ENCODE measurements at places on chromosomes 2 and 18.

DNA sequence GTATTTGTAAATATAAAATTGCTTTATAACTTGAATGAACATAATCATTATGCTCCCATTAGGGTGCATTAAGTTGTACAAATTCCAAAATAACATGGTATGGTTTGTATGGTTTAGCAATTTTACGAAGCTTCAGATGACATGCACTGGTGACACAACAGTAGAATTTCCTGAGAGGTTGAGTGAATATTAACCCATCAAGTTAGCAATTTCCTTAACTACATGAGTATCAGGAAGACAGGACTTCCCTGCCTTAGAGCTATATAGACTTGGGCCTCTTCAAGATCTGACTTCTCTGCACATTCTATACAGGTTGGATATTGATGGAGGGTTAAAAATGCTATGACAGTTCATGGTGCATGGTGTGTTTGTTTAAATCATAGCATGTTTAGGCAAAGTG, 60.2 kb downstream of the ZC3H6 start:
- DNase-seq: no peak

DNA sequence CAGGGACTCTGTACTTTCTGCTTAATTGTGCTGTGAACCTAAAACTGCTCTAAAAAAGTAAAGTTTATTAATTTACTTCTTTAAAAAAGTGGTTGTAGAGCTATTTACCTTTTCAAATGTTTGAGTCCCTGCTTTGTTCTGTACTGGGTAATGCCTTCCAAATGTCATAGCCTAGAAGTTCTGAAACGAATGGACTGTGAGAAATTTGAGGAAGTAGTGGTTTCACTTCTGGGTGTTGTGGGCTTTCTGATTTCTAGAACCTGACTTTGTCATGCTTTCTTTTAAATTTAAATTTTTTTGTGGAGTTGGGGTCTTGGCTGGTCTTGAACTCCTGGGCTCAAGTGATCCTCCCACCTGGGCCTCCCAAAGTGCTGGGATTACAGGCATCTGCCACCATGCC, 44.6 kb downstream of the SMAD4 start:
- no peak for DNase-seq

- DNase-seq: no peak
Measured at GRCh38 chr2:1856475-1856874, 112.2 kb upstream of the PXDN start.

GRCh38 chr2:170411660-170412059, 233.7 kb downstream of the MYO3B start:
- DNase-seq: no peak

DNA sequence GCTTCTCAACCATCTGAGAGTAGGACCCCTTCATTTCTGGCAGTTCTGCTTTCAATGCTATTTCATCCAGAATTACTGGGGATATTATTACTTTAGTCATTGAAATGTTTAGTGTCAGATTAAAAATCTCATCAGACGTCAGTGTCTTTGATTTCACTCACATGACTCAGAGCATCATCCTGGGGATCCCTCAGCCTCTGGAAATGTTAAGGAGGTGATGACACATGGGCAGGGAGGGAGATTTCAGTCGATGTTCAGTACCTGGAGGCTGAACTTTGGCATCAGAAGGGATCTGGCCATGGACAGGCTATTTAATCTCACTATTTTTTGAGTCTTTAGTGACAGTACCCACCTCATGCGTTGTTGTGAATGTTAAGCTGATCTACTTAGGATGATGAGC, 39.1 kb downstream of the OSBPL6 start:
- DNase-seq: no peak

GRCh38 chr2:65103013-65103715, 26.7 kb downstream of the RAB1A start:
- peak; percentile 55 for DNase-seq

GRCh38 chr18:10660179-10660884, 134.5 kb downstream of the NAPG start:
- no peak for DNase-seq

DNA sequence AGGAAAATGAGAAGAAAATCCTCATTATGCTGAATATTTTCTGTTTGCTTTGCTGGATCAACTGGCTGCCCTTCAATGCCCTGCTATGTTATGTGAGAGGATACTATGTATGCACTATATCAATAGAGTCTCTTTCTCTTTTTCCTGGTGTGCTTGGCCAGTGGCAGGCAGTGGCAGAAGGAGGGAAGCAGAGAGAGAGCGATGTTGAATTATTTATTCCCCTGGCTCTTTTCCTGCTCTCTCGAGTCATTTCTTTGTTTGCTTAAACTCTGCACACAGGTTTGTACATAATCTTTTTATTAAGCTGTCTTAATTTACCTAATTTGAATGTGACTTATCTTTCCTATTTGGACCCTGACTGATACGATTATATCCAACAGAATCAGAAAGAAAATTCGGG, 1727.3 kb downstream of the SUCLG1 start:
- DNase-seq: no peak

GRCh38 chr2:120617055-120617454, 118.6 kb upstream of the GLI2 start:
- no peak for DNase-seq

- DNase-seq: no peak
Measured at GRCh38 chr2:129766374-129766993, 213.0 kb upstream of the RAB6C start.

GRCh38 chr2:204114295-204115136, 178.0 kb downstream of the ICOS start:
- DNase-seq: peak; percentile 37

DNA sequence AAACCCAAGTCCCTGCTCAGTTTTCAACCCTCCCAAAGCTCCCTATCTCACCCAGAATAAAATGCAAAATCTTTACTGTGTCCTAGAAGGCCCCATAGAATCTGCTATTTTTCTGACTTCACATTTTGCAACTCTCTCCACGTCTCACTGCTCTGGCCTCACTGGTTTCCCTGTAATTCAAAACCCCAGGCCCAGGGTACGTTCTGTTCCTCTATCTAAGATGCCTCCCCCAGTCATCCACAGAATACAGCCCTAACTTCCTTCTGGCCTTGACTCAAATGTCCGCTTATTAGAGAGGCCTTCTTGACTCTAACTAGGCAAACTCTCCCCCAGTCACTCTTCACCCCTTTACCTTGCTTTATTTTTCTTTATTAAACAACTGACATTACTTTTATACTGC, 42.0 kb downstream of the FAM161A start:
- no peak for DNase-seq

GRCh38 chr2:174336501-174337336, 2.0 kb downstream of the SP9 start:
- no peak for DNase-seq

GRCh38 chr2:5978131-5978751, 286.1 kb downstream of the SOX11 start:
- no peak for DNase-seq

- no peak for DNase-seq
Measured at GRCh38 chr2:45282646-45283045, 273.4 kb upstream of the SIX2 start.

GRCh38 chr18:71322201-71322600, 1033.4 kb downstream of the SOCS6 start:
- DNase-seq: no peak

DNA sequence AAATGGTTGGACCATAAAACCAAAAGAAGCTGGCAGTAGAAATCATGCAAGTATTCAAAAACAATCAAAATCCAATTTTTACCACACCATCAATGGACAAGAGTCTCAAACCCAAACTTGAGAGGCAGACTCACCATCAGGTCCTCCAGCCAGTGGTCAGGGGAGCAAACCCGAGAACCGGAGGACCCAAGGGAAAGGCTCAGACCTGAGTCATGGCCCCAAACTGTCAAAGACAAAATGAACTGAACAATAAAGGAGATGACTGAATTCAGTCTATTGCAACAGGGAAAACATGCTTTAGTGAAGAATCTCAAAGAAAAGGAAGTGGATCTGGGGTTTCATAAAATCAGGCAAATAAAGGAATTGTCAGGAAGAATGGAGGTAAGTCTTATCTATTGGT, 150.7 kb upstream of the MGAT5 start:
- DNase-seq: no peak

DNA sequence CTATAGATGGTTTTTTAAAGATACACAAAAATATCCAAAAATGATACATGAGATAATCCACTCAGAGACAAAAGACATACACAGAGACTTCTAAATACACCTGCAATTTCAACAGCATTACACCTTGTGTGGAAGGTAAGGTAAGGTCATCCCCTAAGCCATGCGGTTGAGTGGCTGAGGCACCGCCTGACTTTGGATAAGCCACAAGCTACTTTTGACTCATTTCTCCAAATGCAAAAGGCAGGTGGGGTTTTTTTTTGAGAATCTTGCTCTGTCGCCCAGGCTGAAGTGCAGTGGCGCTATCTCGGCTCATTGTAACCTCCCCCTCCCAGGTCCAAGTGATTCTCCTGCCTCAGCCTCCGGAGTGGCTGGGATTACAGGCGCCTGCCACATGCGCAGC, 13.1 kb downstream of the AP1S3 start:
- no peak for DNase-seq

DNA sequence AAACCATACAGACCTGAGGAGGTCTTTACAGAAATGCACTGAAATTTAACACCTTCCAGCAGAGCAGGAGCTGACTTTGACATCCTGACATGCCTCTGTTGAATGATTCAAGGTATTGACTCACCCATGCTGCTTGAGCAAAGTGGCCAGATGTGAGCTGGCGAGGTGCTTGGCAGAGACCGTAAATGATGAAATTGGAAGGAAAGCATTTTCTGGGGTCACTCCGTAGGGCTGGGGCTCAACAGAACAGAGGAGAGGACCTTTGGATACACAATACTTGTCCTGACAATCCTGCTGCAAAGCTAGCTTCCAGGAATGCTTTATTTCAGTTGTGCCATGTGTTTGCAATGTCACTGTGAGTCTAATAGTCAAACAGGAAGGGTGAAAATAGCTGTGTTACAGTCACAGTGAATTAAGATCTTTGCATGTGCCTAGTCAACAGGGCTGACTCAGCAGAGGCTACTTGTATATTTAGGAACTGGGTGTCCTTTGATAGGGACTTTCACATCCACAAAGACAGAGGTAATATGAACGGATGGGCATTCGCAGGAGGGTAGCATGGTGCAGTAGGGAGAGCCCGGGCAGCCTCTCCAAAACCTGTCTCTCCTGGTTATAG, 31.6 kb upstream of the NCK2 start:
- DNase-seq: no peak

GRCh38 chr2:101047075-101047766, 45.1 kb downstream of the RPL31 start:
- DNase-seq: no peak

DNA sequence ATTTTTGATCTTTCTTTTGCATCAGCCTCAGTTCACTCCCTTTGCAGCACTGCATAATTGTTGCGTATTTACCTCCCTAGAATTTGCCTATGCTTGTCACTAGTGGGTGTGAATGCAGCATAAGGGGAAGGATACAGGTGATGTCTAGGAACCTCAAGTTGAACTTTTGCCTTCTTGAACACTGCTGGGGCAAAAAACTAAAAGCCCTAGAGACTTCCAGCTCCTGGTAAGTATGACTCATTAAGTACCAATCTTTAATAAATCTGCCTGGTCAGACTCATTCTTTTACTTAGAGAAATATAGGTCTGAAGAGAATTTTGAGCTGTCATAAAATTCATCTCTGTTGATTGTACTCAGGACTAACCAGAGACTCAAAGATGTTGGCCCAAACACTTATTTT, 547.3 kb upstream of the FANCL start:
- DNase-seq: no peak

GRCh38 chr2:10614939-10615338, 74.8 kb downstream of the NOL10 start:
- no peak for DNase-seq

GRCh38 chr2:112481050-112481527, 867 bp upstream of the TTL start:
- DNase-seq: peak; percentile 72

DNA sequence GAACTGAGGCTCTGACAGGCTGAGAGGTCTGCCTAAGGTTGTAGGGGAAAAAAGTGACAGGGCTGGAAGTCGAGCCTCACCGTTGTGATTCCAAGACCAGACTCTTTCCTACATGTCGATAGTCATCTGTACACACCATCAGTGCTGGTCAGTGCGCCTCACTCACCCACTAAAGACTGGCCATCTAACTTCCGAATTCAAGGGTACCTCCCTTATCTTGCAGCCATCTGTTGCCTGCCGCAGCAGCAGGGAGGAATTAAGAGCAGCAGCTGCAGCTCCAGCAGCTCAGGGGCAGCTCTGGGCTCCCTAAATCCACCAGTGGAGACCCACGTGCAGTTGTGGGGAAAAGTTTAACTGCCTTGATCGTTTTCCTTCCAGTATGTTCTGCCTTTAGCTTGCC, 32.6 kb upstream of the GPR39 start:
- no peak for DNase-seq

- no peak for DNase-seq
Measured at GRCh38 chr2:120418174-120418787, 72.3 kb downstream of the INHBB start.

GRCh38 chr2:224884188-224884587, 158.1 kb downstream of the DOCK10 start:
- DNase-seq: no peak

- no peak for DNase-seq
Measured at GRCh38 chr18:26438980-26439379, 109.4 kb downstream of the KCTD1 start.

- DNase-seq: no peak
Measured at GRCh38 chr18:56770097-56770496, 118.9 kb downstream of the WDR7 start.

- DNase-seq: no peak
Measured at GRCh38 chr2:122007126-122007525, 251.7 kb downstream of the TSN start.

DNA sequence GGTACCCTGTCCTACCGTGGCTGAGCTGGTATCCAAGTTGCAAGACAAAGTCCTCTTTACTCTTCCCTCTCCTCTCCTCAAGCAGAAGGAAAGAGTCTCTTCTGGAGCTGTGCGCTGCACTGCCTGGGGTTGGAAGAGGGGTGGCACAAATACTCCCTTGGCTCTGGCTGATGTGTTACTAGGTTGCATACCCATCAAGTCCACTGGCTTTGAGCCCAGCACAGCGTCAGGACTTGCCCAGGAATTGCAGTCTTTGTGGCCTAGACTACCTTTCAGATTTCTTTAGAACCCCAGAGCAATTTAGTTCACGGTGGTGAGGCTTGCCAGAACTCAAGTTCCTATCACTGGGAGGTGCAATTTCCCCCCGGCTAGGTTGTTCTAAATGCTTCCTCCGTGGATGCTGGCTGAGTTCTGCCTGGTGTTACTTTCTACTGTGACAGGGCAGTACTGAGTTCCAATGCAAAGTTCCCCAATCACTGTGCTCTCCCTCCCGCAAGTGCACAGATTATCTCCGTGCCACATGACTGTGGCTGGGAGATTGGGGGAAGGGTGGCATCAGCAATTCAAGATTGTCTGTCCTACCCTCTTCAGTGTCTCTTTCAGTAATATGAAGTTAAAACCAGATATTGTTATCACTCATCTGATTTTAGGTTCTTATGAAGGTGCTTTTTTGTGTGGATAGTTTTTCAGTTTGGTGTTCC, 13.4 kb downstream of the MYO3B start:
- DNase-seq: no peak

Measured in left lung (tissue), 14 donors.